ENCODE measurements at places on chromosomes 7 and 10.

GRCh38 chr7:5549096-5549763, 125.6 kb upstream of the TNRC18 start:
- peak; percentile 78 for DNase-seq

- DNase-seq = peak; percentile 82
Observed at GRCh38 chr7:67484244-67484751, 487.7 kb downstream of the TYW1 start.

DNA sequence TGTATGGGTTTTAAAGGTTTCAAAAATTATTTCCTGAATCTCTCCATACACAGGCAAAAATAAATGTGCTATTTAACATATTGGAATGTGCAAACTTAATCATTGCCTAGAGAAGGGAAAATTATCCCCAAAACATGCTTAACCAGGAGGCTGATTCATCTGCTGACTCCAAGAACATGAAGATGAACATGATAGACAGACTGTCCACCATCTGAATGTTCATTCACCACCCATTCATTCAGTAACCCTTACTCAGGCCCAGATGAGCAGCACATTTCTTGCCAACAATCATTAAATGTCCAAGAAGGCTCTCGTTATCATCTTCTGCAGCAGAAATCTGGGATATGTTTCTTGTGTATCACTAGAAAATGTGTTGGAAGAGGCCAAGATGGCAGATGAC, 110.6 kb downstream of the PPP1R9A start:
- DNase-seq = peak; percentile 9

- no peak for DNase-seq
Observed at GRCh38 chr10:113108194-113108835, 158.3 kb downstream of the TCF7L2 start.

DNA sequence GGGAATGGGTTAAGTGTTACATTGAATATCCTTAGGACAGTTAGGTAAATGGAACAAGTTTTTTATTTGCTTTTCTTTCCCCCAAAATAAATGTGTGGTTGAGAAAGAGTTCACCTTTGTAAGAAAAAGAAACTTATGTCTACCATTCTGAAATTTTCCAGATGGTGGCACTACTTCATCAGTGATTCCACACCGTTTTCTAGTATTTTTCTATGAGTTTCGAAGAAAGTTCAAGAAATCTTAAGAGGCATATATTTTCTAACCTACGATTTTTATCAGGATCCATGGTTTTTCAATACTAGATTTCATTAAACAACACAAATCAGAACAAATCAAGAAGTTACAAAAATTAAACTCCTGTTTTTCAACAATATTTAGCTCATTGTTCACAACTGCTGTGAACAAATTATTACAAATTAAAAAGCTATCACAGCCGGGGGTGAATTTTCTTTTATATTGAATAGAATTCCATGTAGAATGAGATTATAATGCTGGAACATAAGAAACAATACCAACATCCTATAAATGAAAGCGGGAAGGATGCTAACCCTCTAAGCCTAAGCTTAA, 163.1 kb upstream of the NPVF start:
- peak; percentile 36 for DNase-seq

- DNase-seq = no peak
Observed at GRCh38 chr7:4208586-4208985, 473.5 kb upstream of the FOXK1 start.

DNA sequence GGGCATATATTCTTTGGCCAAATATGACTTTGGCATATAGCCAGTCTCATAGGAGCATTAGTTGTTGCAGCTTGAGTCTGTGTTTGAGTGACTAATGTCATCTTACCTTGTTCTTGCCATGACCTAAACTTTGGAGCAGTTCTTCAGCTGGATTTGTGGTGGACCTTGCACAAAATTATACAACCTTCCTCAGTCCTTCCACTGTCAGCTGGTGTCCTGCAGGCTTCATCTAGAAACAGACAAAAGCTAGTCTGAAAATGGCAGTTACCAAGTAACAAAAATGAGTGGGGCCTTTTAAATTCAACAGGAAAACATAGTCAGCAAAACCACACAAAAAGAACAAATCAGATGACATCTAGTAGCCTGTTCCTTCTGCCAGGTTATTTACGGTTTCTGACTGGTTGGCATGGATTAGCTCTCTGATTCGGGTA, 59.5 kb upstream of the HECTD2 start:
- no peak for DNase-seq

DNA sequence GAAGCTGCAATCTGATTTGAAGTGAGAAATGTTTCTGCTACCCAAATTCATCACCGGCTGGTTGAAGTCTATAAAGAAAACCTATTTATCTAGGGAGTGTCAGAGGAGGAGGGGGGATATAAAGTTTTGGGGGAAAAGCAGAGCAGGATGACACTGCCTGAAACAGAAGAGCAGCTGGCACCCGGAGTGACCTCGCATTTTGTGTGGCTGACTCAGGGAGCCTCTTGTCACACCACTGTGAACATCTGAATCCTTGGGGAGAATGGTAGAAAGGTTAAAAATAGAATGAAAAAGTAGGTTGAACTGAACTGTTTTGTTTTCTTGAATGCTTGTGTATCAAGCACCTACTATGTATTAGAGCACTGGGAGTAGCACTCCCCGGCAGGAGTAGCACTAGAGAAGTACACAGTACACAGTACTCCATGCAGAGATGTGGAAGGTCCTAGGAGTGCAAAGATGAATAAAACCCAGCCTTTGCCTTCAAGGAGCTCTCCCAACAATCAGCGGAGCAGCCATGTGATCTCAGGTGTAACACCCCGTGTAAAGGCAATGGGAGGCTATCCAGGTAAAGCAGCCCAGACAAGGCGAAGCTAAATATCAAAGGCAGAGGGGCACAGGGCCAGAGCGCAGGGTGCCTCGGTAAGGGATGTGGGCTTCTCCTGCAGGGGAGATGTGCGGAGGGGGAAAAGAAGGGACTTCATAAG, 13.5 kb downstream of the CRTAC1 start:
- no peak for DNase-seq

DNA sequence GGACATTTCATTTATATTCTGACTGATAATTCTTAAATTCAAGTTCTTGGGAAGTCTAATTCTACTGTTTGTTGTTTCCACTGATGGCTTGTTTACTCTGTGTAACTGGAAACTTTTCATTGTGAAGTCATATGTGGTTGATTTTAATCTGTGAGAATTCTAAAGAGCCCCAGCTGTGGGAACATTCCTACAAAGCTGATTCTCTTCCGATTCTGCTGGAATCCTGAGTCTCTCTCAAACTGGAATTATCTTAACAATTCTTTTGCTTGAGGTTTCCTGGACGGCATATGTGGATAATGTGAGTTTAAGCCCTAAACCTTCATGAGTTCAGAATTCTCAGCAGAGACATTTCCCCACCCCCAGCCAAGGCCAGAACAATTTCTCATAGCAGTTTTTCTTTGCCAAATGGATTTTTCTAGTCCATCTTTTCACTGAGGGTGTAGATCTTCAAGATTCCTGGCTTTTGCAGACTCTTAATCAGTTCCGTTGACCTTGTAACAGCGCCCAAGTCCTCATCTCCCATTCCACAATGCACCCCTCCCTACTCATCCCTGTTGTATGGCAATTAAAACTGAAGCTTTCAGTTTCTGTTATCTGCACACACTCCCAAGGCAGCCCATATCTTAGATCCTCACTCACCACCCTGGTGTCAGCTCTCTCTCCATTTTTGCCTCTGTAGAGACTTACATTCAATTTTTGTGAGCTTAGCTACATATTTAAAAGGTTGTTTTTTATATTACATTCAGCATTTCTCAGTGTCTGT, 37.6 kb downstream of the GRM8 start:
- no peak for DNase-seq

DNA sequence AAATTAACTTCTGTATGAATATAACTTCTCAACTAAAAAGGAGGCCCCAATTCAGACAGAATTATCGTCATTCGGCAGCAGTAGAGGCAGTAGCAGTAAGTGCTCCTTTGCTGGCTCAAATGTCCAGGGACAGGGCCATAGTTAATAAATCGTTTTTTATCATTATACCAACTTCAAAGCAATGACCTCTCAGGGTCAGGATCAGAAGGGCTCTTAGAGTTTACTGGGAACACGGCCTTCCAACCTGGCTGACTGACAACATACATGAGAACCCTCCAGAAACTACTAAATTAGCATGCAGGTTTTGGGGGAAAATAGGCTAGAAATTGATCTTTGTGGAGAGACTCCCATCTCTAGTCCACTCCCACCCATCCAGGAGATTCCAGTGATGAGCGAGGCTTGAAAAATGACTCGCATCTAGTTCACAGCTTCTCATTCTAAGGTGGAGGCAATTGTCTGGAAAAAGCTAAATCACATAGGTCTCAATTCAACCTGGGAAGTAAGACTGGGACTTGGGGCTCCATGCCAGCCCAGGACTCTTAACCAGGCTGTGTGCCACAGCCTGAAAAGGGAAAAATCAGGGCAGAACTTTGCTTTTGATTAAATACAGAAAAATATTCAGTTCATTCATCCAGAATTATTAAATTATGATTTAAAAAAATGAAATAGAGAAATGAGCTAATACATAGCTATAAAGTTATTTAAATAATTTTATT, 84.6 kb downstream of the ABLIM1 start:
- DNase-seq = no peak

DNA sequence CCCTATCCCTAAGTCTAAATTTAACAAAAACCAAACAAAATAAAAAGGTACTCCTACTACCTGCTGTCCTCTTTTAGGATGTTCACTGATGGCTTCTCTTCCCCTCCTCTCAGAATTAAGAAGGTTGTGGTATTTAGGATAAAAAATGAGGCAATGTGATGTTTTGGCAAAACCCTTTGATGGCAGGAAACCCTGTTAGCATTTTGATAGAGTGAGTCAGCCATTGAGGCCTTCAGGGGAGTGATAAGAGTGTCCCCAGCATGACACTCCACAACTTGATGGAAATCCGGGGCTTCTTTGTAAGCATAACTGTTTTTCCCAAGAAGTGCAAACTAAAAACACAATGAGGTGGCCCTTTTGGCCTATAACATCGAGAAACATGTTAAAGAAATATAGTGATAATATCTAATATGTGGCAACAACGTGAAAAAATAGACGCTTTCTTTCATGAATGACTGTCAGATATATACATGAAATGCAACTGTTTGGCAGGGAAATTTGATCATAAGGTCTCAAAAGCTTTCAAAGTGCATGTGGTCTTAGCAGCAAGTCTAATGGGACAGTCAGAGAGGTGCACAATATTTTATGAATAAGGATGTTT, 55.0 kb downstream of the PRTFDC1 start:
- DNase-seq = peak; percentile 34

DNA sequence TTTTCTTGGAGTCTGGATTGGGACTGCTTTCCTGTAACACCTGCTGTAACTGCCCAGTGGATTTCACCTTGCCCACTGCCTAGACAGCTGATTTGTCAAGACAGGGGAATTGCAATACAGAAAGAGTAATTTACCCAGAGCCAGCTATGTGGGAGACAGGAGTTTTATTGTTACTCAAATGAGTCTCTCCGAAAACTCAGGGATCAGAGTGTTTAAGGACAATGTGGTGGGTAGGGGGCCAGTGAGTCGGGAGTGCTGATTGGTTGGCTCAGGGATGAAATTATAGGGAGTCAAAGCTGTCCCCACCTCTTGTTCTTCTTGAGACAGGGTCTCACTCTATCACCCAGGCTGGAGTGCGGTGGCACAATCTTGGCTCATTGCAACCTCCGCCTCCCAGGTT, 25.2 kb upstream of the BNIP3 start:
- DNase-seq = no peak

DNA sequence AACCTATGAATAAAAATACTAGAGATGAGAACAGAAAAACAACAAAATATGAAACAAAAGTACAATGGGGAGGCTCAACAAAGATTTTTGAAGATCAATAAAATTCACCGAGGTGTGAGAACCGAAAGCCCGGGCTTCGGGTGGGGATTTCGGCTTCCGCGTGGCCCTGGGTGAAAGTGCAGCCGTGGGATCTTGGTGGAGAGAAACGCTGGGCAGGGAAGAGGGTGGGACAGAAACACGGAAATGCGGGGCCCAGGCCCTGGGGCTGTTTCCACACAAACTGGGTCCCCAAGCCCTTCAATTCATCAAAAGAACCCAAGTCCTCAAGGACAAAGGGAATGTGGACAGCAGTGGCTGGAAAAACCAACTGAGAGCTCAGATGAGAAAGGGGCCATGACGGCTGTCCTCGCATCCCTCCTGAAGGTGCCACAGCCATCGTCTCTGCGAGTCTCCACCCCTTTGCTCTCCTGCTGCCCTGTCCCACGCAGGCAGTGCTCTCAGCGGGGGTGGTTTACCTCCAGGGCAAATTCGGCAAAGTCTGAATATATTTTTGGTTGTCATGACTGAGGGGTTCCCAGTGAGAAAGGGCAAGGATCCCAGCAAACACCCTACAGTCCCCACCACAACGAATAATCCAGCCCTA, 19.7 kb downstream of the FOXL3 start:
- no peak for DNase-seq

DNA sequence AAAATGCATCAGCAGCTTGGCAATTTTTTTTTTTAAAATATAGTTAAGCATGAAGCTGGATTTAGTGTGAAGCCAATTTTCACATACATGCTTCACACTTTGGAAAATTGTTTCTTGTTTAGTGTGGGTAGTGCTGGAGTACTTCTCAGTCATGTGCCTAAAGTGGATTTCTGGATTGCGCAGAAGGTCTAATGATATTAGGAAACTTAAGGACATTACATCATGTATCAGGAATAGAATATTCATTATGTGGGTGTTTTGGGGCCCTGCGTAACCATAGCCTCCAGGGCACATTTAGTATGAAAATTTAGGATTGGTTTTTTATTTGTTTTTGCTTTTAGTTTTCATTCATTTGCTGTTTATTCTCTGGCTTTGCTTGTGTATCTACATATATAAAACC, 28.8 kb upstream of the BNIP3 start:
- DNase-seq = no peak

DNA sequence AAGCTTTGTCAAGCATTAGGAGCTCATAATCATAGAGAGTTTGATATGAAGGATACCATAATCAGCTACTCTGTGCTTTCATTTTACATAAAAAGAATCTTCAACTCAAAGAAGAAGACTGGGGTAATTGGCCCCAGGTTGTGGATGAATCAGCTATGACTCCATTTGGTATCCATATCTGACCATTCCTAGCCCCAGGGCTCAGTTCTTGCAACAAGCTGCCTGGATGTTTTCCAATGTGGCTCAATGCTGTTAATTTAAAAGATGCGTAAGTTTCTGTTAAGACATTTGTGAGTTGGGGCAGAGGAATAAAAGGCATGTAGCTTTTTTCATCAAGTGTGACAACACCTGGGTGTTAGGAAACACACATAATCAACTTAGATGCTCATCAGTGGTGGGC, 951.1 kb downstream of the NRG3 start:
- DNase-seq = peak; percentile 11

DNA sequence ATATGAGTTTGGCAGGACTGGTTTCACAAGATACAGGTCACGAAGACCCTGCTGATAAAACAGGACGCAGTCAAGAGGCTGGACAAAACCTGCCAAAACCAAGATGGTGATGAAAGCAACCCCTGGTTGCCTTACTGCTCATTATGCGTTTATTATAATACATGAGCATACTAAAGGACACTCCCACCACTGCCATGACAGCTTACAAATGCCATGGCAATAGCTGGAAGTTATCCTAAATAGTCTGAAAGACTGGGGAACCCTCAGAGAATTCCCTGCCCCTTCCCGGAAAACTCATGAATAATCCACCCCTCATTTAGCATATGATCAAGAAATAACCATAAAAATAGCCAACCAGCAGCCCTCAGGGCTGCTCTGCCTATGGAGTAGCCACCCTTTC, 73.1 kb downstream of the TEX36 start:
- no peak for DNase-seq

GRCh38 chr10:86329896-86330680, 36.5 kb downstream of the GRID1 start:
- DNase-seq = no peak
